Activated CD4-positive, alpha-beta T cell treated with anti-CD3 and anti-CD28 coated beads, Interleukin-10, Interleukin-2, amounts not matched to agents 100 ng/mL and 50 ng/mL, durations not matched to agents 16 hours and 8 hours (primary cell): ENCODE measurements at places on chromosomes 16 and 17.
A peak's percentile ranks its signal among the peaks of the same experiment; 100 is the strongest.

DNA sequence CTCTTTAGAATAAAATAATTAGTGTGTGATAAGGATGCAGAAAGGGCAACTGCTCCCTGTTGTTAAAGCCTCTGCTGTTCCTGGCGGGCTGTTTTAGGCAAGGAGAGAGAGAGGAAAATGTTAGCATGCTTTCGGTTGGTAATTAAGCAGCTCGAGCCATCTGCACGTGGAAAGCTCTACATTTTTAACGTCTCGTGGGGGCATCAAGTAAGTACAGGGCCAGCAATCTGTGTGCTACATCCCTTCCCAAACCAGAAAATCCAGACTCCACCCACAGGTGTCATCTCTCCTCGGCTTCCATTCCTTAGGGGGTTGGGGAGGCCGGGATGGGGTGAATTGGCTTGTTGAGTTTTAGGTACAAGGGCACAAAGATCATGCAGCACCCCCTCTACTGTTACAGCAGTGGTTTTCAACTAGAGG lies 62.4 kb upstream of the MARCHF10 start:
- no peak for DNase-seq

DNA sequence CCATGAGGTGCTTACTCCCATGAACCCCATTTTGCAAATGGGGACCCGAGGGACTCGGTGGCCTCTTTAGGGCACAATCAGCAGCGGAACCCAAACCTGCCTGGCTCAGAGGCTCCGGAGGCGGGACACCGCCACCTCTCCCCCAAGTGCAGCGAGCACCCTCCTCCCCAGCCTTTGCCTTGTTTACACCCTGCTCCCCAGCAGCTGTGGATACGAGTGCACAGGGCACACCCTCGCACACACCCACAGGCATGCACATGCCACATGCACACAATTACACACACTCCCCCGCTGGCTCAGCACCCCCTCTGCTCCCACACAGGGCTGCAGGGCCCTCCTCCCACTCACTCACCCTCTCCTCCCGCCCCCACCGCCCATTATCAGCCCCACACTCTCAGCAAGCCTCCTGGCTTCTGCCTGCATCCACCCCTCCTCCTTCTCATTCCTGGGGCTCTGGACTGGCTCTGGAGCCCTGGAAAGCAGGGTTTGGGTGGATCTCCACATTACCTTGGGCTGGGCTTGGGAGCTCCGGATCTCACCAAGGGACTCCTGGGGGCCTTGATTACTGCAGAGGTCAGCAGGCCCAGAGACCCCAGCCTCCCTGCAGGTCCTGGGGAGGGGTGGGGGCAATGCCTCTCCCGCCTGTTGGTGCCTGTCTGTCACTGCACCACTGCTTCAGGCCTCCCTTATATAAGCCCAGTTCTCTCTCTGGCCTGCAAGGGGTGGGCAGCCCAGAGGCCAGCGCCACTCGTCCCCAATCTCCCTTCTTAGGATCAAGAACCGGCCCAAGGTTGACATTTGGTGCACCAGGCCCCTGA lies 6.4 kb downstream of the PDK2 start:
- no peak for DNase-seq

- peak; percentile 46 for DNase-seq
Observed at GRCh38 chr17:45018848-45019711, 32.4 kb downstream of the DCAKD start.

DNA sequence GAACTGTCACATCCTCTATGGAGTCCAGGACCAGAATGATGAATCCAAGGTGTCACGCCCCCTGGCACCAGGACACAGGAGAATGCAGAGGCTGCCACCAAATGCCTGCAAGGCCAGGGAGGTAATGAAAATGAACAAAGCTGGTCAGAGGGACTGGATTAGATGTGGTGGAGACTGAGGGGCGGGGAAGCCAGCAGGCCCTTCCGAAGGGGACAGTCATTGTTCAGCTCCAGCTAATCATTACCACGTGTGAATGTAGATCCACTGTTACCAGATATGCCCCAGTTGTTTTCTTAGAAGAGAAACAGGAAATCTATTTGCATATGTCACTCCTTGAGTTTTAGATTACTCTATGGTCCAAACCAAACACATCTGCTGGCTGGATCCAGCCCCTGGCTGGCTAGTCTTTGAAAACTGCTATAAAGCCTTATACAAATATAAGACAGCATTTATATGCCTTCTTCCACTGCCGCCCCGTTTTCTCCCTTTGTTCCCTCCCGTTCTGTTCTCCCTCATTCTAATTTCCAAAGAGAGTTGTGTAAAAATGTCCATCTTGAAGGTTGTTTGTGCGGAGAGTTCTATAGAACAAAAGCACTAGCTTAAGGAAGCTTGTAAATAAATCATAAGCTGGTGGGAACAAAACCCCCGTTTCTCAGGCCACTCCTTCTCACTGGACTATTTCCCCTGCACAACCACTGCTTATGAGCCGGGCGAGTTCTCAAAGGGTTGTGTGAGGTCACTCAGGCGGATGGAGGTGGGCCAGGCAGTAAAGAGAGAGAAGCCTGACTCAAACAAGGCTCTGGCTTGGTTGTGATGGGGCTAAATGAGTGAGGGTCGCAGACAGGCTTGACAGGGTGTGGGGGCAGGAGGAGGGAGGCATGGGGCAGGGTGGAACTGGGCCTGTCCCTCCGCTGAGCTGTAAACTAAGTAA lies 14.2 kb downstream of the CRYM start:
- DNase-seq = no peak

DNA sequence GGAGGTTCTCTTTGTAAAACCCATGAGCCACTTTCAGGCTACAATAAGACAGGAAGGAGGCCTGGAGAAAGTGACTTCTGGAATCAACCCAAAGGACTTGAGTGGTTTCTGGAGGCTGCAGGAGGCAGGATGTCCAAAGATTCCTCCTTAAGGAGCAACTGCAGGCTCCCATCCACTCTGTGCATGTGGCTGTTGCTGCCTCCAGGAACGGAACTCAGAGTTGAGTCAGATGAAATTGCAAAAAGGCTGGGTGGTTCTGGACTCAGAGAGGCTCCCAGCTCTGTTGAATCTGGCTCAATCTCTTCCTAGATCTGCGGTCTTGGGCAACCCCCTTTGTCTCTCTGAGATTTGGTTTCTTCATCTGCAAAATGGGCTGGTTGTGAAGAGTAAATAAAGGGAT lies 197.1 kb downstream of the SHISA9 start:
- DNase-seq = no peak

DNA sequence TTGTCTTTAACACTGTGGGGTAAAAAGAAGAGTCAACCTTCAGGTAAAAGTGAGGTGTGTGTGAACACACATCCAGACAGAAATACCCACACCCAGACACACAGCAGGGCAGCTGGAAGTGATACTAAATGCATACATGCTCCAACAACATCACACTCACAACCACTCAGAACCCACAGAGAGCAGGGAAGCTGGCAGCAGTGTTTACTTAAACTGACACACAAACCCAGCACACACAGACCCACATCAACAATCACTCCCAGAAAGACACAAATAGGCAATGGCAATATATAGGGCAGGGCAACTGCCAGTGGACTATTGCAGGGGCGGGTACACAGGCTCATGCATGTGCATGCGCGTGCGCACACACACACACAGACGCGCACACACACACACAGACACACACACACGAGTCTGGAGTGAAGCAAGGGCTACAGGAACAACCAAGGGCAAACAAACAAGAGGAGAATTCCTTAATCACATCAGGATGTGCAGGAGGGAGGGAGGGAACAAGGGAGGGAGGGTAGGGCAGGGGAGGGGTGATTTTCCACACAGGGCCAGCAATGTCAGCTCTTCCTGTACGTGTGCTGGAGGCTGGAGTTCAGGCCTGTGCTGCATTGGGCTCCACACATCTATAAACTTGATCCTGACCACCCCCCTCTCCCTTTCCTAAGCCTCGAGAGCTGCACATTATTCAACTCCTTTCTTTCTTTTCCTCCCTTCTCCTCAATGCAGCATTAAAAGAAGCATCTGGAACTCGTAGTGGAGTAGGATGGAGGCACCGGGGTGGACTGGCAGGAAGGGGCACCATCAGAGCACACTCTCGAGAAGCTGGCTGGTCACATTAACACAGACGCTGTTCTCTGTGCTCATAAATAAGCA lies 30.1 kb downstream of the HIC1 start:
- DNase-seq = no peak

DNA sequence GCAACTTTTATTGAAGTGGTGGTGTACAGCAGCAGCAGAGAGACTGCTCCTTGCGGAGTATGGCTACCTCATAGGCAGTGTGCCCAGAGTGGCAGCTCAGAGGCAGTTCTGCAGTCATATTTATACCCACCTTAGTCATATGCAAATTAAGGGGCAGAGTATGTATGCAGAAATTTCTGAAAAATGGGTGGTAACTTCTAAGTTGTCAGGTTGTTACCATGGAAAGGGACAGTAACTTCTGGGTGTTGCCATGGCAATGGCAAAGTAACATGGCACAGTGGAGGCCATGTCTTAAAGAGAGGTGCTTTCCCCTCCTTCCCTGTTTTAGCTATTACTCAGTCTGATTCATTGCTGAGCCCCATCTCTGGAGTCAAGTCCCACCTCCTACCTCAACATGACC lies 53.4 kb downstream of the MEOX1 start:
- peak; percentile 89 for DNase-seq

- no peak for DNase-seq
Observed at GRCh38 chr16:3295209-3295608, 10.0 kb downstream of the TIGD7 start.

- DNase-seq = no peak
Observed at GRCh38 chr16:75742424-75743047, 16.2 kb upstream of the CPHXL start.

DNA sequence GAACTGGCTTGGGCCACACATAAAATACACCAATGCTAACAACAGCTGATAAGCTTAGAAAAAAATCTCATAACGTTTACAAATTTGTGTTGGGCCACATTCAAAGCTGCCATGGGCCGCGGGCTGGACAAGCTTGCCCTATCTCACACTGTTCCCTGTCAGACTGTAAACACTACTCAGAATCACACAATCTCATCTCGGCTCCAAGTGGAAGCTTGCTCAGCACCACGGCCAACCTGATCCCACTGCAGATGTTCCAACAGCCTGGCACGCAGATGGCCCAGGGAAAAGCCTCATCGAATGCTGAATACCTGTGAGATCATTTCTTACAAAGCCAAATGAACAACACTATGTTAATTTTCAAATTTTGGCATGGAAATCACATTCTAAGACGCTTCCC lies 125.8 kb downstream of the ANKRD11 start:
- no peak for DNase-seq

DNA sequence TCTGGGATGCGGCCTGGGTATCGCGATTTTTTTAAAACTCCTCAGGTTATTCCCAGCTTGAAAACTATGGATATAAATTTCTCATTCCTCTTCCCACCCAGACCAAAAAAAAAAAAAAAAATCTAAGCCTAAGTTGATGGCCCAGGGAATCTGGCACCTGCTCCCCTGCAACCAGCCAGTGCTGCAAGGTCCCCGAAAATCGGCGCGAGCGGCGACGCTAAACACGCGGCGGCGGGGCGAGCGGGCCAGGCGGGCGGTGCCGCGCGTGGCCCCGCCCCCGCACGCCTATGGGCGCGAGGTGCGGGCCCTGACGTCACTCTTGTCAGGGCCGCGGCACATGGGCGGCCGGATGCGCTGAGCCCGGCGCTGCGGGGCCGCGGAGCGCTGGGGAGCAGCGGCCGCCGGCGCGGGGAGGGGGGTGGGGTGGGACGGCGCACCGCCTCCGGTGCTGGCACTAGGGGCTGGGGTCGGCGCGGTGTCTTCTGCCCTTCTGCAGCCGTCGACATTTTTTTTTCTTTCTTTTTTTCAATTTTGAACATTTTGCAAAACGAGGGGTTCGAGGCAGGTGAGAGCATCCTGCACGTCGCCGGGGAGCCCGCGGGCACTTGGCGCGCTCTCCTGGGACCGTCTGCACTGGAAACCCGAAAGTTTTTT lies at the start of gene HLF:
TSS of gene HLF (plus strand) at position 316 of the 654 bp plus-strand sequence. CDS start 525 bp downstream, outside the sequence.
- DNase-seq = peak; percentile 82

GRCh38 chr16:25006504-25007056 lies 8.6 kb downstream of the ARHGAP17 start:
- no peak for DNase-seq

GRCh38 chr17:19001907-19002590 lies 2.5 kb downstream of the FAM83G start:
- DNase-seq = no peak

DNA sequence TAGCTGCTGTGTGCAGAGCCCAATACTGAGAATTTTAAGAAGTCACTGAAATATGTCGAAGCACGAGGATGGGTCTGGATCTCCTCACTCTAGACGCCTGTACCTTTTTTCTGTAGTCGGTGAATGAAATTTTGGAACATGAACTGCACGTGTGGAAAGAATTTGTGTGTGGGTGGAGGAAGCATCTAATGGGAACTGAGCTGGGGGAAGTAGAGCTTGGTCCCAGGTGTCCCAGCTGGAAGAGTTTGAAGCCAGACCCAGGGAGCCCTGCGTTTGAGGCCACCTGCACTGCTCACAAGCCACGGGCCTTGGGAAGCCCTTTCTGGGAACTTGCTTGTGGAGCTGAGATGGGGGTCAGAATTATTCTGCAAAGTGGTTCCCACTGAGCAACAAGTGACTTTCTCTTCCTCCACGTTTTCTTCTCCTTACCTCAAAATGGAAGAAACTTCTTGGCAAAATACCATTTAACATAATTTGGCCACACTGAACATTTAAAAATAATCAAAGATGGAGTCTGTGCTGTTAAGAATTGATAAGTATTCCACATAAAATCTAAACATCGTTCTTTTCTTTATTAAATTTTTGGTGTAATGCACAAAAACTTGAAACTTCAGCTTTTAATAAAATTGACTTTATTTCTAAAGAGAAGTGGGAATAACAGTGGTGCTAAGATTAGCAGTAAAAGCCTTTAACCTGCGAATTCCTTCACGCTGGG lies 163.8 kb downstream of the PRKCA start:
- no peak for DNase-seq

DNA sequence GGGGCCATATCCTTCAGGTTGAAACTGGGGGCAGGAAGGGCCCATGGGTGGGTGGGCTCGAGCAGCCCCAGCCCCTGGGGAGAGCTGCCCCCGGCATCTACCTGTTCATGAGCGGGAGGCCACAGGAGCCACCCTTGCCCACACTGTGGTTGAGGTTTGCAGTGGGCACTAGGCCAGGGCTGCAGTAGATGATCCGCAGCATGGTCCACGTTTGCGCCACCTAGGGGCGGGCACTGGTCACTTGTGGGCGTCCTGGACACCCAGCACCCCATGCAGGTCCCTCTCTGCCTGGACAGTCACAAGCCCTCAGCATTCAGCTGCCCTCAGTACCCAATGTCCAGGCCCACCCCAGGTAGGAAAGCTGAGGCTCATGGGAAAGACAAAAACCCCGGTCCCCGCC lies 1.8 kb upstream of the JMJD8 start:
- no peak for DNase-seq

DNA sequence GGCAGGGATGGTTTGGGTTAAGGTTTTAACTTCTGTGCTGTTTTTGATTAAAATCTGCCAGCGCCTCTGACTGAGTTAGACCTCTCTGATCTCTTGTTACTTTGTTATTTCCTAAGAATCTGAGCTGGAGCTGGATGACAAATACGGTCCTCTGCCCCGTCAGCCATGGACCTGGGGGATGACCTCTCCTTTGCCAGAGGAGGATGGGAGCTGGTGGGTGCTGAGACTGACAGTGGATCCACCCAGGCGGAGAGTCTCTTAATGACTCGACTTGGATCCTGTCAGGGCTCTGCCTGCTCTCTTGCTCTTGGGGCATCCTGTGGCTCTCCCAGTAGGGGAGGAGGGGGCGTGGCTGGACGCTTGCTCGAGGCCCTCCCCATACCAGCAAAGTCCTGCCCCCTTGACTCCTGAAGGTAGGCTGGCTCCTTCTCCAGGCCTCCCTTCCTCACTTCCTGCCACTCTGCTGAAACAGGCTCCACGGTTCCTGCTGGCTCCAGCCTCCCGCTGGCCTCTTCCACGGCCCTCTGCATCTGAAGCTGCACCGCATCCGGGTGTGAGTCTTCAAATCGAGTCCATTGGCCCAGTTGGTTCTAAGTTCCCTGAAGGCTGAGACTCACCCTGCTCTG lies 24.8 kb upstream of the MAP3K14 start:
- DNase-seq = no peak

GRCh38 chr17:80294653-80295052 lies 34.0 kb downstream of the RNF213 start:
- DNase-seq = no peak
